Stimulated activated CD8-positive, alpha-beta memory T cell treated with anti-CD3 and anti-CD28 coated beads, Interleukin-7, amount 100 ng/mL, for 1 hour (primary cell): ENCODE measurements at places on chromosomes 11 and 22.

GRCh38 chr11:85740481-85741400 is 54.7 kb upstream of the CCDC89 start:
- DNase-seq, result no peak

DNA sequence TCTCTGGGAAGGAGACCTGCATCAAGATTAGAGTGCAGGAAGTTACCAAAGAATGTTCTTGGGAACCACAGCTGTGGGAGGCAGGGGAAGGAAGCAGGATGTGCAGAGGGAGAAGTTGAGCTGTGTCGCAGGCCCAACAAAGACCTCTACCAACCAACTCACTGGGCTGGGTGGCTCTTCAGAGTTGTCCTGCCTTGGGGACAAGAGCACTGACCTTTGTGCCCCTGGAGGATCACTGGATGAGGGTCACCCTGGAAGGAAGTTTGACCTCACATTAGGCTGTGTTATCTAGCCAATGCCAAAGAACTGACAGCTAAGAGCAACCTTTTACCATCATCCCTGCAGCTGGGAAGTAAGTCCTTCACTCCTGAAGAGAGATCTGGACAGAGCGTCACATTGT is 130.6 kb downstream of the RRAS2 start:
- DNase-seq, result no peak

DNA sequence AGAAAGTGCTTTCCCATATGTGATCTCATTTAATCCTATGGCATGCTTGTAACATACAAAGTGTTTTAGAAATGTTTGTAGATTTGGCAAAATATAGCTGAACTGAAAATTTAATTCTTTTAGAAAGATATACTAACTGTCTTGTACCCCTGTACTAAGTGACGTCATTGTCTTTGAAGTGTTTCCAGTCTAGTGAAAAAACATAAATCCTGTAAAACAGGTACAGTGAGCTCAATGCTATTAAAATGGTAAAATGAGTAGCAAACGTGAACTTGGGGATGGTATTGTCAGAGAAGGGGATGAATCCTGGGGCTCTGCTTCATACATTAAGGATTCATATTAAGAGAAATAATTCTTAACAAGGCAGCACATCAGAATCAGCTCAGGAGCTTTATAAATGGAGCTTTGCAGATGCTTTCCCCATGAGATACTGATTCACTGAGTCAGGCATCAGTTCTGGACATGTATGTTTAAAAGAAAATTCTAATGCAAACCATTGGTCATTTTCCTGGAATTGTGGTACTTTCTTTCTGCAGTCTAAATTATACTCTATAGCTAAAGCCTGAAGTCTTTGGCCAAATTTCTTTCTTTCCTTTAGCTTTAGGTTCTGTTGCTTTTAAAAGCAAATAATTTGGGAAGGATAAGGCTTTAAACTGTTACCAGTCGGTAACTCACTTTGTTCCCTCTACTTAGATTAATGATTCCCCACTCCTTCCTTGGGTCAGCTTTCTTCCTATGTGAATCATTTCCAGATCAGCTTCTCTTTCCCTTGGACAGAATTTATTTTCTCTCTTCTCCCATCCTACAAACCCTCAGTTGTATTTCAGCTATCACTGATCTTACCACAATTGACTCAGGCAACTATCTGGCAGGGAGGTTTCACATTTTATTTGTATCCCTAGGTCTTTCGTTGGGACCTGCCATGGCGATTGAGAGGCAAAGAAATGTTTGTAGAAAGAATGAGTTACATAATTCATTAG is 57.5 kb upstream of the DDI1 start:
- DNase-seq, result no peak

GRCh38 chr11:65888163-65888814 is at the start of gene FIBP:
Gene FIBP, minus strand, starts transcription at chr11:65888471. Its CDS starts 53 bp downstream, at chr11:65888418.
- DNase-seq, result peak; percentile 89

GRCh38 chr11:68692115-68692514 is 7.8 kb downstream of the GAL start:
- no peak for DNase-seq

- DNase-seq, result no peak
These were observed 314 bp downstream of the RIC8A start for GRCh38 chr11:207863-208180.

DNA sequence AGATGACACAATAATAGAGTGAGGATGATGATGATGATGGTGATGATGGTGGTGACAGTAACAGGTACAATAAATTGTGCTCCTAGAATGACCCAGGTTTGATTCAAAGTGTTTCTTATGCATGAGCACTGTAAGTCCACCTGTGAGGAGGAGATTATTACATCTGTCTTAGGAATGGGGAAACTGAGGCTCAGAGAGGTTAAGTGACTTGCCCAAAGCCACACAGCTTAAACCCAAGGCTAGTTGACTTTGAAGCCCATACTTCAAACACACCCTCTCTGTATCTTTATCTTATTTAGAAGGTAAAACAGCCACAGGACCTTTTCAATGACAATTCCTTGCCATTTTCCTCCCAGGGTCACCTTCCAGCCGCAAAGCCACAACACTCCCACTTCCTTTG is 88.9 kb downstream of the MIAT start:
- no peak for DNase-seq

- no peak for DNase-seq
These were observed 33.4 kb downstream of the SIK2 start for GRCh38 chr11:111635706-111636045.

DNA sequence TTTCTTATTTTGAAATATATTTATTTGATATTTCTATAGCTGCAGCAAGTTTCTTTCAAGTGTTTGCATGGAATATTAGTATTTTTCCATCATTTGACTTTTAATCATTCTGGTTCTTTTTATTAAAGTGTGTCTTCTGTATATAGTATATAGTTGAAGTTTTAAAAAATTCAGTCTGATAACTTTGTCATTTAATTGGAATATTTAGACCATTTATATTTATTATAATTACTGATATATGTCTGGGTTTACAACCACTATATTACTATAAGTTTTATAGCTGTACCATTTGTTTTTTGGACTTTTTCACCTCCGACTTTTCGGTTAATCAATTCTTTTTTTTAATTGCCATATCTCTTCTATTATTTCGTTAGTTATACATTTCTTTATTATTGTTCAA is 22.7 kb upstream of the ANO1 start:
- no peak for DNase-seq

GRCh38 chr11:1824221-1825038 is 10.4 kb upstream of the SYT8 start:
- no peak for DNase-seq

DNA sequence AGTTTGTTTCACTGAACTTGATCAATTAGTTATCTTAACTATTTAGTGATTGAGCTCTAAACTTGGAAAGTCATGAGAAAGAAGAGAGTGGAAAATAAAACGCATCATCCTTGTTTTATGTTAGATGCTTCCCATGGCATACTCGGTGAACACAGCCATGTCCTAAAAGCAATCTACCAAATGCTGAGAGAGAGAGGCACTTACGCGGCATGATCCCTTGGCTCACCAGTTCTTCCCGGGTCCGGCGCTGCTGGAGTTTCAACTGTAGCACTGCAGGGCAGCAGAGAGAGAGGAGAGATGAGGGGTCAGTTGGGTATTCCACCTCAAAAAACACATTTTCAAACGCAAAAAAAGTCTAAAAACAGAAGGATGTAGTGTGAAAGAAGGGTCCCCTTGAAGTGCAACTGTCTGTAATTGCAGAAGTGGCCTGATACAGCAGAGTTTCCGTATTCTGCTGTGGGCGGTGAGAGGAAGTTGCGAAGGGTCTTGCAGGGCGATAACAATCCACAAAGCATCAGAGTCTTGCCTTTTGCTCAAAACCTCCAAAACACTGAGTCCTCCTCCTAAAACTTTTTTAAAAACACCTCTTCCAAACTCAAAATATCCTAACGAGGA is 92.7 kb downstream of the SGSM3 start:
- DNase-seq, result no peak

DNA sequence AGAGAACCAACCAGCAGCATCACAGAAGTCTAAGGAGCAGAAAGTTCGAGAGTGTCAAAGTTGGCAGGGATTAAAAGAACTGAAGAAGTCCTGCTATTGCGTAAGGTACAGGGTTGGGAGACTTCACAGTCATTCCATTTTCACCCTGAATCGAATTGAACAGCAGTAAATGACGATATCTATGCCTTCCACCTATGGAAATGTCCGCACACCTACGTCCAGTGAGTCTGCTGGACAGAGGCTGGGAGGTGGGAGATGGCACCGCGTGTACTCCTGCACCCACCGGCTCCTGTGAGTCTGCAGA is 116.7 kb downstream of the MICAL3 start:
- DNase-seq, result no peak

- DNase-seq, result no peak
These were observed 73.9 kb downstream of the SGSM3 start for GRCh38 chr22:40444178-40444831.

- DNase-seq, result no peak
These were observed 41.4 kb downstream of the RIC3 start for GRCh38 chr11:8127447-8127846.

DNA sequence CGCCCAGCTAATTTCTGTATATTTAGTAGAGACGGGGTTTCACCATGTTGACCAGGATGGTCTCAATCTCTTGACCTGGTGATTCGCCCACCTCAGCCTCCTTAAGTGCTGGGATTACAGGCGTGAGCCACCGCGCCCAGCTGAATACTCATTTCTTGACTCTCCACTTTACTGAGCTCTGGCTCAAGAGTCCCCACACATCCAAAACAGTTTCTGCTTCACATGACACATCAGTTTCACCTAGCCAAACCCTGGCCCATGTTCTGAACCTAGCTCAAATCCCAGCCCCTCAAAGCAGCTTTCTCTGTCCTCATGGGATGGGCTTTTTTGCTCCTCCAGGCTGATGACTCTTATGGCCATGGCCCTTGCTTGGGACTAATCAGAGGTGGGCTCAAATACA is 9.8 kb downstream of the HYOU1 start:
- DNase-seq, result no peak

- DNase-seq, result no peak
These were observed 5.2 kb upstream of the H19 start for GRCh38 chr11:2002807-2003206.

DNA sequence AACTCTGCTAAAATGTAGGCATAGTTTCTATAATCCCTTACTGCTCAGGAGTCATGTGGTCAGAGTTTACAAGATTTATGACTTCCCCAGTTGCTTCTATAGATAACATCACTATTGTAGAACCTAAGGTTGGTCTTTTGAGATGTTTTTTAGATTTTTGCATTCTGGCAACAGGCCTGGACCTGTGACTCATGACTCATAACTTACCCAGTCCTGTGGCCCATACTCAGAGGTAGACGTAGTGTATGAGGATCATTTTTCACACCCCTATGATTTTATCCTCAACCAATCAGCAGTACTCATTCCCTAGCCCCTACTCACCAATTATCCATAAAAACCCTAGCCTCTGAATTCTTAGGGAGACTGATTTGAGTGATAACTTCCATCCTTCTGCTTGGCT is 384.4 kb upstream of the DDI1 start:
- DNase-seq, result no peak

DNA sequence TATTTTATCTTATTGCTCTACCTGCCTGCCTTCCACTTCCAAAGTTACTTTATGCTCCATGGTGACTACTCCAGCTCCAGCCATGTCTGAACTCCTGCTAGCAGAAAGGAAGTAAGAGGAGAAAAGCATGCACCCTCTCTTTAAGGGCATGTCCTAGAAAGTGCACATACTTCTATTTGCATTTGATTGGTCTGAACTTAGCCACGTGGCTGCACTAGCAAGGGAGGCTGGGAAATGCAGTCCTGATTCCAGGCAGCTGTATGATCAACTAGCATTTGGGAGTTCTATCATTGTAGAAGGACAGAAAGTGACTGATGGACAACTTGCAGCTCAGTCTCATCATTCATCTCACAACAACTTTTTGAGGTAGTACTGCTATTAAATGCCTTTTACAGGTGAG is 515.7 kb downstream of the BUD13 start:
- no peak for DNase-seq

DNA sequence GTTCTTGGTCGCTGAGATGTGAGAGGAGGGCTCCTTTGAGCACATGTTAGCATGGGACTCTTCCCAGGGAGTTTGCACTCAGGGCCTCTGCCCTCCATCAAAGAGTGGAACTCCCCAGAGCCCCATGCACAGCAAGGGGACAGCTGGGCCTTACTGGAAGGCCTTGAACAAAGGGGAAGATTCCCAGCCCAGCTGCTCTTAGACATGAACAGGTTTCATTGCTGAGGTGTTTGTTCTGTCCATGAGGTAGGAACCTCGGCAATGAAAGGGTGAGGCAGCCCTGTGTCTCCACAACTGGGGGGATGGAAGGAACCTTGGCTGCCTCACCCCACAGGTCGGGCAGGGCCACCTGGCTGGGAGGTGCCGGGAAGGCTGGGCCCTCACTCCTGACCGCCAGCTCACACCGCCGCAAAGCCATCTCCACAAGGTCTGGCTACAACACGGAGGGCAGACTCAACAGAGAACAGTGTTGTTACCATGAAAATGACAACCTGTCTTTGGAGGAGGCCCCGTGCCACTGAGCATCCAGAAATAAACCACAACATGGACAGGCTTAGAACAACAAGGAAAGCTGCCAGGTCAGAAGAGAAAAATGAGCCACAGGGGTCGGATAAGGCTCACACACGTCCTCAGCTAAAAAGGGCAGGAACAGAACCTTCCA is 3.2 kb downstream of the DERL3 start:
- no peak for DNase-seq

DNA sequence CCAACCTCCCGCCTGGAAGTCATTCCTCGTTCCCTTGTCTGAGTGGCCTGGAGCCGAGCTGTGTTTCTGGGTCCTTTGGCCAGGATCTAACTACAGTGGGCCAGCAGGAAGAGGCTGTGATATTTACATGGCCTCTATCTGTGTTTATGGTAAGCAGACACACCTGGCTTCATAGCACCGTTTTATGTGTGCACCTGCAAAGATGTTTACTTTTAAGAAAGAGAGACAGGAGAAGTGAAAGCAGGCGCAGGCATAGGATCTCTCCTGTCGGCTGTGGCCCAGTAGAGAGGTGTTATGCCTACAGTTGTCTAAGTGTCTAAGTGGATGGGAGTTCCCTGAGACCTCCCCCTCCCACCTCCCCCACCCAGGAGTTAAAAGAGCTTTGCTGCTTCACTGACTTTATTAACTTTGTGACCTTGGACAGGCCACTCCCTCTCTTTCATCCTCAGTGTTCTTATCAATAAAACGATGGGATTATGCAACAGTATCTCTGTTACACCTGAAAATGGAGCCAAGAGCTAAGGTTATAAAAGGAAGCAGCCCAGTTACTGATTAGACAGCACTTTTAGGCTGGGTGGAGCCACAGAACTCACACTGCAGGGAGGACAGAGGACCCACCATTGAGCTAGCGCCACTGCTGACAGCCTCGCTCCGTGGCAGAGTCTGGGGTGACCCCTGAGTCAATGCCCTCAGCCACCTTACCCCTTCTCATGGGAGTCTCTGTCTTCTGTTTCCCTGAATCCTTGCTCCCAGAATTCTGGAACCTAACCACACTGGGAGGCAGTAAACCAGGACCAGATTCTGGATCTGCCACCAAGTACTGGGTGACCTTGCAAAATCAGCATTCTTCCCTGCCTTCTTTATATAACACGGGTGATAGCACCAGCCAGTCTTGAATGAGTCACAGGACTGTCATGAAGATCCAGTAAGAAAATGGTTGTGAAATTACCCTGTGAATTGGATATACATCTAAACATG is 22.0 kb downstream of the ST14 start:
- no peak for DNase-seq
